ENCODE measurements at places on chromosomes 12 and 14.

DNA sequence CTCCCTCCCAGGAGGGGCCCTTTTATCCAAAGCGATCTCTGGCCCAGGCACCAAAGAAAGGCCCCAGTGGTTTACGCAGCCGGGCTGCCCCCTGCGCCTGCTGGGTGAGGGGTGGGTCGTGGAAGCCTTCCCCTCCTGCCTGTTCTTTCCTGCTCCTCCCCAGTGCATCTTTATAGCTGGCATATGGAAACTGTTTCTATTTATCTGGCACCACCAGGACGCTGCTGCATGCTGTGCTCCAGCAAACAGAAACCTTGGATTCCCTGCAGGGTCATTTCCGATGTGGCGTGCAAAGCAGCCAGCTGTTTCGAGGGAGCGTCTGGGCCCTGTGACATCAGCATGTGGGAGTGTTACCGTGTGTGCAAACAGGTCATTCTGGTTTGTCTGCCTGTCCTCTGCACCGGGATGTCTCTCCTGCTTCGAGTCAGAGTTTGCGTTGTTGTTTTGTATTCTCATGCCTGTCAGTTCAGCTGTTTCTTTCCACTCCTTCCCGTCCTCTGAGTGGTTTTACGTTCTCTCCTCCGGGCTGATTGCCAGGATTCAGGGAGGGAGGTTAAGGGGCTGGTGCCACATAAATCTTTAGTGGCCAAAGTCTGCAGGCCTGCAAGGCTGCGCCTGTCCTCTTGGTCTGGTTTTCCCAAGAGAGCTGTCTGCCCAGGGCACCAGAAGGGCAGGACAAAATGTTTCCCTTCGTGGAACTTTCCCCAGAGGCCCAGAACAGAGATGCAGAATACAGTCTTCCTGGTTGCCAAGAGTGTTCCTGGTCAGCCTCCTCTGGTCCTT lies 24.6 kb downstream of the TPCN1 start:
- DNase-seq = no peak

- no peak for DNase-seq
Observed at GRCh38 chr12:25084816-25085215, 110.1 kb downstream of the DNAI7 start.

DNA sequence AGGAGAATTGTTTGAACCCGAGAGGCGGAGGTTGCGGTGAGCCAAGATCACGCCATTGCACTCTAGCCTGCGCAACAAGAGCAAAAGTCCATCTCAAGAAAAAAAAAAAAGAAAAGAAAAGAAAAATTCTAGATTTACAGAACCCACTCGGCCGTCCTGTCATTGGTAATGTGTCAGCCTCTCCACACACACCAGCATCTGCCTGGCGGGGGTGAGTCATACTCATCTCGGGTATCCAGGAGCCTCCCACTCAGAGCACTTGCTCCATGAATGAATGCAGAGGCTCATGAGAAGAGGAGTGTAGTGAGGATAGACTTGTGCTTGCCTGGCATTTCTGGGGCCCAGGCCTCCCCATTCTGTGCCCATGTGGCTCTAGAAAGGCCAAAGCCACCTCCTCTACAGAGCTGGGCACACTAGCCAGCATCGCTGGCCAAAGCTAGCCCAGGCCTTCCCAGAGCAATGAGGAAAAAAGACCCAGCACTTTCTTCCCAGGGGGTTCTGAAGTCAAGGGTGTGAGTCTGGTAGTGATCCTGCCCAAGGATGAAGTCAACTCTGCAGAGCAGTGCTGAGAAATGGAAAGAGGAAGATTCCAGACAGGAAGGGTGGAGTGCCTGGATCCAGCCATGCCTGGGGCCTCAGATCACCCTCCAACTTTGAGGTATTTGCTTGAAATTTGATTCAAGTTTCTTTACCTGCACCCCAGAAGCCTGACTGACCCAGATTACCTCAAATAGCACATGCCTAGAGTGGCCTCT lies 31.2 kb upstream of the KLC1 start:
- no peak for DNase-seq

GRCh38 chr14:95192311-95192710 lies 35.0 kb upstream of the DICER1 start:
- DNase-seq = no peak

DNA sequence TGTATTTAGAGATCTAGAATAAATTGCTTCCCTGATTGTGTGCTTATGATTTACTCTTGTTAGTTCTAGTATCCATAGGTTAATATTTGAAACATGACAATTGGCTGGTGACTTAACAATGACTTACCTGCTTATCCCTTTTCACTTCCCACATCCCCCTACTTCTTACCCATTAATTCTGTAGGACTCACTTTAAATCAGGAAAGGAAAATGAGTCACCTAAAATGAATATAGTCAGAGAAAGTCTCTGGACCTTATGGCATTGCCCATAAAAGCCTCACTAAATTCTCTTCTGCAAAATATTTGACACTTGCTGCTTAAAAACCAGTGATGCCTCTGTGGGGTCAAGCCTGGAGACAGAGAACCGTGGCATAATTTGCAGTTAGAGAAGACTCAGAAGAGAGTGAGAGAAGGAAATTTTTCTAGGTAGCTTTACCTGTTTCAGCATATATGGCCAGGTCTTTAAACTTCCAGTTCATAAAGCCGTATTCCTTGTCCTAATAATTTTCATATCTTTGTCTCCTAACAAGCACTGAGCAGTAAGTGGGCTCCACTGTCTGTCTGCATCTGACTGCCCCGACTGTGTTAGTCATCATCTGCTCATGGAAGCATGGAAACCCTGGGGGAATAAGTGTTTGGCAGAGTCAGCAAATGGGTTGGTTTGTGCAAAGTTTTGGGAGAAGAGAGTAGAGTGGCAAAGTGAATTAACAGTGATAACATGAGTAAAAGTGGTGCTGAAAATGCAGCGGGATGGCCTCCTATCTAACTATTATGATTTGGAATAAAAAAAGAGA lies 294.4 kb downstream of the AKAP6 start:
- no peak for DNase-seq

GRCh38 chr12:2466211-2466610 lies 328.6 kb upstream of the FKBP4 start:
- no peak for DNase-seq
